ENCODE measurements at places on chromosomes 4 and X. TPM values are rescaled to one million over a fixed set of nuclear protein-coding genes. Genes with fewer than 3 reads are reported as not detected.

The CXCL8 gene
- total RNA-seq = 0.58 TPM

The EPGN gene
- 0.17 TPM for total RNA-seq

The PTTG2 gene
- total RNA-seq = not detected

The LCORL gene
- total RNA-seq = 15.9 TPM

The SRPK3 gene
- 0.58 TPM for total RNA-seq

The ZNF141 gene
- 8.4 TPM for total RNA-seq

The KDR gene
- total RNA-seq = under 0.01 TPM

The DNAJB14 gene
- 26.5 TPM for total RNA-seq

The BCAP31 gene
- 115 TPM for total RNA-seq

The TTC29 gene
- not detected for total RNA-seq

Data from smooth muscle cell of trachea (primary cell).